A172 (cell line): ENCODE measurements at places on chromosomes 3 and 15. TPM values are rescaled to one million over a fixed set of nuclear protein-coding genes. Genes with fewer than 3 reads are reported as not detected.

The PARP6 gene
- total RNA-seq = 30.4 and 32.3 TPM in 2 replicates

DNA sequence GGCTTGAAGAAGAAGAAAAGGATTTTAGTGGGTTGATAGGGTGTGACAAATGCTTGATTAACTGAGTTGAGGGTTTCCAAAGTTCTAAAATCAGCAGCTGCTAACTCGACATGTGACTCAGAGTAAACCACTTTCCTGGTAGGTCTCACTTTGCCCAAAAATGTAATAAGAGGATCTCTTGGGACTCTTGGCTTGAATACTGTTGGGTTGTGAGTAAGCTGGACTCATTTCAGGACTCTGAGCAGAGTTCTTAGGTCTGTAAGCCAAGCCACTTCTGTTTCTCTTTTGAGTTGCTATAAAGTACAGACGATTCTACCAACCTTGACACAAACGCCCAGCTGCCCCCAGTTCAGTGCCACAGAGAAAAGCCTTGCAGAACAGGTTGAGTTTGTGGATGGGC, 241.1 kb downstream of the ZNF621 start:
- no peak for DNase-seq

DNA sequence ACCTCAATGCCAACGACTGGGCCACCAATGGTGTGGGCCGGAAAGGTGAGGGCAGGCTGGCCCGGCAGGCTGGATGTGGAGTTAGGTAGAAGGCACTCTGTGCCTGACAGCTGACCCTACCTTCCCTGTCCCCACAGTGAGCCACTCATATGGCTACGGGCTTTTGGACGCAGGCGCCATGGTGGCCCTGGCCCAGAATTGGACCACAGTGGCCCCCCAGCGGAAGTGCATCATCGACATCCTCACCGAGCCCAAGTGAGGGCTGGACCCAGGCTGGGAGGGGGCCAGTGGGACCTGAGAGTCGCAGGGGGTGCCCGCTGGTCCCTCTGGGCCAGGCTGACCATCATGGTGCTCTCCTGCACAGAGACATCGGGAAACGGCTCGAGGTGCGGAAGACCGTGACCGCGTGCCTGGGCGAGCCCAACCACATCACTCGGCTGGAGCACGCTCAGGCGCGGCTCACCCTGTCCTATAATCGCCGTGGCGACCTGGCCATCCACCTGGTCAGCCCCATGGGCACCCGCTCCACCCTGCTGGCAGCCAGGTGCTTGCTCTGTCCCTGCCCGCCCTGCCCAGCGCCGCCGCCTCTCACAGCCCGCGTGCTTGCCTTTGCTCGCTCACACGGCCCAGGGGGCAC, 4.5 kb upstream of the FES start:
- DNase-seq = no peak

DNA sequence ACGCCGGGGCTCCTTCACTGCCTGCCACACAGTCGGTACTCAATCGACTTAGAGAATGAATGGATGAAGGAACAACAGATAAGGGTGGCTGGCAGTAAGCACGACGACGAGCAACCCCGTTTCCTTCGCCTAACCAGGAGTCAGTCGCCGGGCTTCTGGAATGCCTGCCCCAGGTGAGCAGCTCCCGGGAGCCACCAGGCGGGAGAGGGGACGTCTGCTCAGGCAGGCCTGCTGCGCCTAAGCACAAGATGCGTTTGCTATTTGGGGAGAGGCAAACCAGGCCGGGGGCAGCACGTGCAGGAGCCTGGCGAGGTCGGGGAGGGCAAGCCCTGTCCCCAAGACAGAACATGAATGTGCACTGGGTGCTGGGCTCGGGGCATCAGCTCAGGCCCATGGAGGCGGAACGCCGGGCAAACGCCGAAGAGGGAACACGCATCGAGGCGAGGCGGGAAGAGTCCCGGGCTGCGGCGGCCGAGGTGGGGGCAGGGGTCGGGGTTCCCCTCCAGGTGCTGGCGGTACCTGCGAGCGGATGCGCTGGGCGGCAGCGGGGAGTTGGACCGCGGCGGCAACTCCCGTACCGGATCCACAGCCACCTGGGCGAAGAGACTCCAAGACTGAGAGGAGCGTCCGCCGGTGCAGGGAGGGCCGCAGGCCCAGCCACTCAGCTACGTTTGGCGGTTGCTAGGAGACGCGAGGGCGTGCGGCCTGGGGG, at the start of gene CFAP92:
TSS of gene CFAP92 (minus strand) at position 616 of the 712 bp plus-strand sequence. CDS start 772 bp downstream, outside the sequence.
- DNase-seq = no peak

GRCh38 chr3:179322286-179323196, at the start of gene ZNF639:
Gene ZNF639 (plus strand): TSS chr3:179323031. CDS start chr3:179328294, 5,263 bp downstream.
- peak; percentile 89 for DNase-seq

- DNase-seq = no peak
Observed at GRCh38 chr3:10194328-10195071, 29.8 kb downstream of the IRAK2 start.

The GOLGA6L7 gene
- not detected in 2 replicates for total RNA-seq

GRCh38 chr15:74375303-74375693, 7.9 kb upstream of the CYP11A1 start:
- peak; percentile 57 for DNase-seq

DNA sequence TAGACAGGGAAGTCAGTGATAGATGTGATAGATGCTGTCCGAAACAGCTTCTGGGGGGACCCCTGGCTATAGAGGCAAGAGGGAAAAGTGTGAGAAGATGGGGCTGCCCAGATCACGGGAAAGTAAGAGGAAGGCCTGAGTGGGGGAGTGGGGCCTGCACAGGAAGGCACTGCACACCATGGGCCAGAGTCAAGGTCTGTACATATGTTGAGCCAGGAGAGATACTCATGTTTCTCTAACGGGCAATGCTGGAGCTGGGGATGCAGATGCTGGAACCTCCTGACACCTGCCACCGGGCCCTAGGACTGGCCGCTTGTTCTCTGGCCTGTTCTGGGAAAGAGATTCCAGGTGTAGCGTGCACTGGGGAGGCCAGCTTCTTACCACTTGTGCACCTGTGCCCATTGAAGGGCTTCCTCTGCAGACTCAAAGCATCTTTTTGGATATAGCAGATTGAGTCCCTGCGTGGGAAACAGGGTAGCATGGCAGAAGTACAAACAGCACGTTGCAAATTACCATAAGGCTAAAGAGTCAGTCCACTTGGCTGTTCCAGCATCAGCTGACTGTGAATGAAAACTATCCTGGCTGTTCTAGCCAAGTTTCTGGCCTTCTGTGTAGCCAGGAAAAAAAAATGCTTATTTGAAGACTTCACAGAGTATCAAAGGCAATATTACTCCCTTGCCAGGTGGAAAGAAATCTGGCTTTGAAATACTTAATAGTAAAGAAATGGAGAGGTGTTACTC, 77.1 kb upstream of the GSK3B start:
- DNase-seq = no peak

DNA sequence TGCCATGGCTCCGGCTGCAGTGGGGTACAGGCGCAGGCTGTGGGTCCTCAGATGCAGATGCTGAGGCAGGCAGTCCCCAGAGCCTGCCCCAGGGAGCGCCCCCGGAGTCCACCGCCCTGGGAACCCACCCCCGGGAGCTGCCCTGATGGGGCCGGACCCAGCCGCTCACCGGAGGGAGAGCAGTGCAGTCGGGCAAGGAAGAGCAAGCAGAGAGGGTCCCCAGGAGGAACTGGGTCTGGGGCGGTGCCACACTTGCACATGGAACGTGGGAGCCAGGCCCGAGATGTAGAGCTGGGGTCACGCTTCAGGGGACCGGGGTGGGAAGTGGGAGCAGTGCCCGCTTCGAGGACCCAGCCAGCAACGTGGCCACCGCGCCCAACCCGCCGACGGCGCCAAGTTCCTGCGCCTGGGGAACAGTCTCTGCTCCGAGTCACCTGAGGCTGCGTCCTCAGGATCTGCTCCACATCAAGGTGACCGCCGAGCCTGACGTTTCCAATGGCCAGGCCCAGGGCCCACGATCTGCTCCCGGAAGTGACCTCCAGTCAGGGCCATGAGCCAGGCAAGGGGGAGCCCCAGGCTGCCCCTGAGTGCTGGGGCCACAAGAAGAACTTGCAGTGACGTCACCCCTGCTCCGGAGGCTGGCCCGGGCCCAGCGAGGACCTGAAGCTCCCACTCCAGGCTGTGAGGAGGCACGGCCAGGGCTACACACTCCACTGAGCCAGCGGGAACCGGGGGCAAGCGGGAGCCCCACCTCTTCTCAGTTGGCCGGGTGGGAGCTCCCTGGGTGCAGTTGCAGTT, 27.0 kb upstream of the TFG start:
- no peak for DNase-seq

GRCh38 chr15:68411343-68411675, 20.7 kb downstream of the ITGA11 start:
- no peak for DNase-seq

The VWA5B2 gene
- 0.36 and 0.72 TPM in 2 replicates for total RNA-seq

DNA sequence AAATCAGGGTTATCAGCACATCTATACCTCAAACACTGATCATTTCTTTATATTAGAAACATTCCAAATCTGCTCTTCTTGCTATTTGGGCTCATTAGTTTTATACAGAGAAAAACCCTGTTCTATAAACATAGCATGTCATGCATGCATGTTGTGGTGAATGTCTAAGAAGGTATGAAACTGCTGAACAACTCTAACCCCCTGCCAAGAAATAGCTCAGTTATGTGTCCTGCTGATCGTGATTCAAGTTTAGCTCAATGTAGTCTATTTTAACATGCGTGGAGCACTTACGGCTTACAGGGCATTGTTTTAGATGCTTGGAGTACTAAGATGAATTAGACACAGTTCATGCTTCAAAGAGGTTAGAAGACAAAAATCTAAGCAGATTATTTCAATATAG, 35.8 kb downstream of the MYH15 start:
- no peak for DNase-seq

DNA sequence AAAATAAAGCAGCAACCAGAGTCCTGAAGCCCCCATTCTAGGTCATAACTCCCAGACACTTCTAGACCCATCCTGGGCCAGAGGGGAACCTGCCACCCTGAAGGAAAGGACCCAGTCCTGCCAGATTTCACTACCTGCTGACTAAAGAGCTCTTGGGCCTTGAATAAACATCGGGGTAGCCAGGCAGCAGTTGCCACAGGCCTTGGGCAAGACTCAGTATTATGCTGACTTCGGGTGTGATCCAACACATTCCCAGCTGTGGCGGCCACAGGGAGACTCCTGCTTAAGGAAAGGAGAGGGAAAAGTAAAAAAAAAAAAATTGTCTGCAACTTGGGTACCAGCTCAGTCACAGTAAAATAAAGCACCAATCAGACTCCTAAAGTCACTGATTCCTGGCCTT, 23.8 kb downstream of the NEDD4 start:
- DNase-seq = no peak

The NT5DC2 gene
- 65.6 and 92.3 TPM in 2 replicates for total RNA-seq

The SYNPR gene
- total RNA-seq = not detected in 2 replicates

DNA sequence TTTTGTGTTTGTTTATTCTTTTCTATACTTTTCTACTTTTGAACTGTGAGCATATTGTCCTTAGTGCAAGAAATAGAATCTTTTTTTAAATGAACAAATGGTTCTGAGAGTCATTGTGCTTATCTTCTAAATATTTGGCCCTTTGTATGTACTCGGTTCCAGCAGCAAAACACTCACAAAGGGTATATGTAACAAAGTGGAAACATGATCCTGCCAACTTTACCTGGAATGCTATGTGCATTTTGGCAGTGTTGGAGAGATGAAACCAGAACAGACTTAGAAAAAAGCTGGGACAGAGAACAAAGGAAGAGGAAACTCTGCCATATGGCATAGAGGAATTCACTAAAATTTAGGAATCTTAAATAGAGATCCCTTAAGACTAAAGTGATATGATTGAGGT, 150.1 kb downstream of the FGF12 start:
- DNase-seq = no peak
